Natural killer cell (primary cell): ENCODE measurements at places on chromosomes 16 and 17. TPM values are rescaled to one million over a fixed set of nuclear protein-coding genes. Genes with fewer than 3 reads are reported as not detected.

GRCh38 chr17:5510771-5511170 is 24.4 kb downstream of the MIS12 start:
- no peak overlapping the region for H3K27ac ChIP-seq
- no peak overlapping the region for H3K4me3 ChIP-seq
- no peaks in the 10 kb centered on the region for H3K27me3 ChIP-seq

DNA sequence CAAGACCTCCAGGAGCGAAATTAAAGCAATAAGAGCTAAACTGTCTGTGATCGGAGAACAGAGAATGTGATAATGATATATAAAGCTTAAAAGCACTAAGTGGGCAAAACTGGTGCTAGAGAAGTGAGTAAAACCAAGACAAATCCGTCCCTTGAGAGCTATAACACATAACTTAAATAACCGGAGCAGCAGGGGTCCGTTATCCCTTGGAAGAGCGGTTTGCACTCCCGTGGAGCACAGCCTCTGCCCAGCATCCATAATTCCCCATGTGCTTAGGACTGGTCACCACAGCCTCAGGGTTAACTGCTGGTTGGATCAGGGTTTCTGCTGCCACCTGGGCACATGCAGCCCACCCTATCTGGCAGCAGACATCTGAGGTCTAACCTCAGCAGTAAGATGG is 489.0 kb downstream of the NPIPA7 start:
- H3K4me1 ChIP-seq, result no peaks in the 10 kb centered on the region
- H3K4me3 ChIP-seq, result no peak overlapping the region
- DNase-seq, result no peak
- H3K36me3 ChIP-seq, result no peaks in the 10 kb centered on the region
- H3K27ac ChIP-seq, result no peak overlapping the region

DNA sequence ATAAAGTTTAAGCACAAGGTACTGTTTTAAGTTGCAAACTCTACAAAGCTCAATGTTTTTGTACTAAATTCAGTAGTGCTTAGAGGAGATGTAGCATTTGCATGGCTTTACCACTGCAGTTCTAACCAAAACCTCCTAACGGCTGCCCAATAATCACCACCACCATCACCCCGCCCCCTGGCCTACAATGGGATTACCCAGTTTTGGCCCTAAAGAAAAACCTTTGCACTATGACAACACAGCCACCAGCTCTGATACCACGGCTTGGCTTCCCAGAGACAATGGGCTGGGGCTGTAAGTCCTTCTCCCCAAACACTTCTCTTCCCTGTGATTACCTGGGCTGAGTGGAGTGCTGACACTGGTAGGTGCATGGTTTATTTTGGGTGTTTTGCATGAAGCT is 58.4 kb upstream of the MTMR4 start:
- no peak overlapping the region for H3K4me3 ChIP-seq
- H3K27ac ChIP-seq, result no peak overlapping the region
- H3K27me3 ChIP-seq, result no peaks in the 10 kb centered on the region

GPRC5B gene
- not detected for total RNA-seq

DNA sequence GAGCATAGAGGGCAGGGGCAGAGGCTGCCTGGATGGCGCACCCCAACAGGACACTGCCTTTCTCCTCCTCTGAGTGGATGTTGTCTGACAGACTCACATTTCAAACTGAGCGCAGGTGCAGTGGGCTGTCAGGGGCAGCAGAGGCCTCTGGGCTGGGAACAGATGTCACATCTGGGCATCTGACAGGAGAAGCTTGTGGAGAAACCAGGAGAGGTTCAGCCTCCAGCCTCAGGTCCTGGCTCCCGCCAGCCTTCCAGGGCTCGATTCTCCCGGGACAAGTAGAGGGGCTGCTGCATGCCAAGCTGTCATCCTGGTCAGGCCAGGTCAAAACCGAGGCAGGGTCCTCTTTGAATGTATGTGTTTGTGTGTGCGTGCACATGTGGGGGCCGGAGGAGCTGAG is 67.7 kb upstream of the SDK2 start:
- no peak overlapping the region for H3K4me3 ChIP-seq
- H3K4me1 ChIP-seq, result peaks cover 12% of the 10 kb centered on the region
- H3K27me3 ChIP-seq, result peaks cover 4% of the 10 kb centered on the region

KRTAP4-5 gene
- not detected for total RNA-seq

GRCh38 chr16:8512941-8513624 is 77.2 kb downstream of the TMEM114 start:
- no peak overlapping the region for H3K4me3 ChIP-seq
- no peaks in the 10 kb centered on the region for H3K36me3 ChIP-seq
- no peaks in the 10 kb centered on the region for H3K4me1 ChIP-seq
- no peak overlapping the region for H3K27ac ChIP-seq
- DNase-seq, result no peak
- H3K27me3 ChIP-seq, result no peaks in the 10 kb centered on the region

GRCh38 chr16:26697807-26698206 is 368.9 kb upstream of the C16orf82 start:
- no peaks in the 10 kb centered on the region for H3K27me3 ChIP-seq
- no peaks in the 10 kb centered on the region for H3K4me1 ChIP-seq
- H3K4me3 ChIP-seq, result no peak overlapping the region
- DNase-seq, result no peak
- H3K27ac ChIP-seq, result no peak overlapping the region

- H3K36me3 ChIP-seq, result no peaks in the 10 kb centered on the region
- H3K27ac ChIP-seq, result no peak overlapping the region
- H3K4me3 ChIP-seq, result no peak overlapping the region
- H3K27me3 ChIP-seq, result no peaks in the 10 kb centered on the region
- H3K4me1 ChIP-seq, result no peaks in the 10 kb centered on the region
Observed at GRCh38 chr16:5188318-5188988, 90.9 kb upstream of the EEF2KMT start.

- H3K36me3 ChIP-seq, result peaks cover 13% of the 10 kb centered on the region
- no peaks in the 10 kb centered on the region for H3K4me1 ChIP-seq
- no peaks in the 10 kb centered on the region for H3K27me3 ChIP-seq
- H3K4me3 ChIP-seq, result no peak overlapping the region
- DNase-seq, result no peak
Observed at GRCh38 chr17:39716073-39716818, 14.1 kb downstream of the MIEN1 start.

DNA sequence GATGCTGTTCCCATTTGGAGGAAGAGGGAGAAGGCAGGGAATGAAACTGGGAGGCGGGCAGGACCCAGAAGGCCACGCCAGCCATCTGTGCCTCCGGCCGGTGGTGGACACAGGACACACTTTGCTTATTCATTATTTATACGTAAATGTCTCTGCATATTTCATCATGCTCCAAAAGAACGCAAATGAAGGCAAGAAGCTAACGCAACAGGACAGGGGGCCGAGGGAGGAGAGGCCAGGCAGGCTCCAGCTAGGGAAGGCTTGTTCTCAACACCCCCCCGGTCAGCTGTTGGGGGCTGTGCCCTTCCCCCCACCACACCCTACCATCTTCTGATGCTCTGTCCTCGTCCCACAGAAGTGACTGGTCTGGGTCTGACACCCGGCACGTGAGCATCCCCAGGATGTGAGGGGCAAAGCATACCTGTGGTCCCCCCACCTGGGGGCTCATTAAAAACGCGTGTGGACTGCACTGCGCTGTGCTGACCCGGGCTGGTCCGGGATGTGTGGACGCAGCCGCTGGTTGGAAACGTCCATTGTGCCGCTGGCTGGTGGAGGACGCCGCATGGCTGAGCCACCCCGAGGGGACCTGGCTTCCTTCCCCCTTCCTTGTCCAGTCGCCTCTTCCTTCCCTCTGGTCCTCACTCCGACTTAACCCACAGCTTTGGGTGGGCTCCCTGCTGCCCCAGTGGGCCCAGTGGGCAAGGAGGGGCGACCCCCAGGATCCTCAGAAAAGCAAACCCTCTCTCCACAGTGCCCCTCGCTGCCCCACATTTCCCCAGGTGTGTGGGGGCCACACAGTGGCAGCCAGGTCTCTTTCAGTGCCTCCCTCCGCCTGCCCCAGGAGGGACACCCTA is 46.4 kb upstream of the ENPP7 start:
- no peaks in the 10 kb centered on the region for H3K36me3 ChIP-seq
- H3K4me3 ChIP-seq, result no peak overlapping the region
- no peaks in the 10 kb centered on the region for H3K4me1 ChIP-seq
- DNase-seq, result no peak

- peaks cover 3% of the 10 kb centered on the region for H3K4me1 ChIP-seq
- H3K4me3 ChIP-seq, result no peak overlapping the region
- no peak for DNase-seq
- H3K36me3 ChIP-seq, result no peaks in the 10 kb centered on the region
- H3K27ac ChIP-seq, result no peak overlapping the region
- no peaks in the 10 kb centered on the region for H3K27me3 ChIP-seq
Observed at GRCh38 chr17:34173241-34173640, 81.8 kb upstream of the CCL2 start.

DNA sequence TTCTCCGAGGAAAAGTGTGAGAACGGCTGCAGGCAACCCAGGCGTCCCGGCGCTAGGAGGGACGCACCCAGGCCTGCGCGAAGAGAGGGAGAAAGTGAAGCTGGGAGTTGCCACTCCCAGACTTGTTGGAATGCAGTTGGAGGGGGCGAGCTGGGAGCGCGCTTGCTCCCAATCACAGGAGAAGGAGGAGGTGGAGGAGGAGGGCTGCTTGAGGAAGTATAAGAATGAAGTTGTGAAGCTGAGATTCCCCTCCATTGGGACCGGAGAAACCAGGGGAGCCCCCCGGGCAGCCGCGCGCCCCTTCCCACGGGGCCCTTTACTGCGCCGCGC is at the start of gene ERBB2:
TSS of gene ERBB2 (plus strand) at position 247 of the 330 bp plus-strand sequence. CDS start 175 bp downstream, outside the sequence.
- no peak within 1 kb of the TSS for H3K4me3 ChIP-seq
- H3K4me1 ChIP-seq, result peaks cover 24% of the 10 kb centered on the region
- DNase-seq, result no peak
- H3K27me3 ChIP-seq, result peaks cover 12% of the 10 kb centered on the region
- no peaks in the 10 kb centered on the region for H3K36me3 ChIP-seq

DNA sequence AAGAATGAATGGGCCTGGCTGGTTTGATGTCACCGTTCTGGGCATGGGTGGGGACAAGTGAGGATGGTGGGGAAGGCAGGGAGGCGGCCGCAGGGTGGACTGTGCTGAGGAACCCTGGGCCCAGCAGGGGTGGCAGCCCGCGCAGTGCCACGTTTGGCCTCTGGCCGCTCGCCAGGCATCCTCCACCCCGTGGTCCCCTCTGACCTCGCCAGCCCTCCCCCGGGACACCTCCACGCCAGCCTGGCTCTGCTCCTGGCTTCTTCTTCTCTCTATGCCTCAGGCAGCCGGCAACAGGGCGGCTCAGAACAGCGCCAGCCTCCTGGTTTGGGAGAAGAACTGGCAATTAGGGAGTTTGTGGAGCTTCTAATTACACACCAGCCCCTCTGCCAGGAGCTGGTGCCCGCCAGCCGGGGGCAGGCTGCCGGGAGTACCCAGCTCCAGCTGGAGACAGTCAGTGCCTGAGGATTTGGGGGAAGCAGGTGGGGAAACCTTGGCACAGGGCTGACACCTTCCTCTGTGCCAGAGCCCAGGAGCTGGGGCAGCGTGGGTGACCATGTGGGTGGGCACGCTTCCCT is 6.5 kb upstream of the SERPINF1 start:
- DNase-seq, result no peak
- no peaks in the 10 kb centered on the region for H3K27me3 ChIP-seq
- no peaks in the 10 kb centered on the region for H3K36me3 ChIP-seq
- H3K4me1 ChIP-seq, result peaks cover 27% of the 10 kb centered on the region

- no peak for DNase-seq
- H3K4me3 ChIP-seq, result no peak overlapping the region
- H3K4me1 ChIP-seq, result no peaks in the 10 kb centered on the region
- no peaks in the 10 kb centered on the region for H3K27me3 ChIP-seq
- H3K27ac ChIP-seq, result no peak overlapping the region
- no peaks in the 10 kb centered on the region for H3K36me3 ChIP-seq
Observed at GRCh38 chr16:2799205-2799858, 1.1 kb downstream of the PRSS41 start.
